ENCODE measurements at places on chromosomes 5 and 9. TPM values are rescaled to one million over a fixed set of nuclear protein-coding genes. Genes with fewer than 3 reads are reported as not detected.

CCL28 gene
- total RNA-seq, result 11.6 TPM

TCERG1 gene
- total RNA-seq, result 103 TPM

ACTBL2 gene
- total RNA-seq, result not detected

PCDHB15 gene
- not detected for total RNA-seq

C5orf15 gene
- 25.7 TPM for total RNA-seq

DNA sequence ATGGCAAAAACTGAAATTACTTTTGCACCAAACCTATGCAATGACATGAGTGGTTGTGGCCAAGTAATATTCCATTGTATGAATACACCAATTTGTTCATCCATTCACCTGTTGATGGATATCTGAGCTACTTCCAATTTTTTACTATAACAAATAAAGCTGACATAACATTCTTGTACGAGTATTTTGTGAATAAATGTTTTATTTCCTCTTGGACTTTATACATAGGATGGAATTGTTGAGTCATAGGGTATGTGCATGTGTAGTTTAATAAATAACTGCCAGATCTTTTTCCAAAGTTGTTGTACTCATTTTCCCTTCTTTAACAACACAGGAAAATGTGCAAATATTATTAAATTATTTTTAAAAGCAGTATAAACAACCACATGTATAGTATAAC lies 146.1 kb upstream of the ZNF462 start:
- no peak overlapping the region for H3K27ac ChIP-seq
- no peak overlapping the region for H3K4me3 ChIP-seq
- no peaks in the 10 kb centered on the region for H3K27me3 ChIP-seq
- DNase-seq, result no peak

DNA sequence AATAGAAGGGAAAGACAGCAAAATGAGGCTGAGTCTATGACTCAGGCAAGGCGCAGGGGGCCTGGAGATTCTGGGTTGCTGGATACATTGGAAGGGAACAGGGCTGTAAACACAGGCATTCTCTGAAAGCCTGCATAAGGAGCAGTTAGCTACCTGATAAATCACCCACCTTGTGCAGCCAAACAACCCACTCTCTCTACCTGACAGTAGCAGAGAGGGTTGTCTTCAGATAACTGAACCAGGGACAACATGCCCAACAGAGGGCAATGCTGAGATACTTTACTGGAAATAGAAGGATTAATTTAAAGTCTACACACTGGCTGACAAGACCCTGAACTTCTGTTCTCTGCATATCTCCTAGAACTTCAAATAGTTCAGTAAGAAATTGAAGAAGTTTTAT lies 161.6 kb downstream of the KCTD16 start:
- no peaks in the 10 kb centered on the region for H3K36me3 ChIP-seq
- DNase-seq, result no peak
- H3K27me3 ChIP-seq, result no peaks in the 10 kb centered on the region
- H3K4me1 ChIP-seq, result no peaks in the 10 kb centered on the region
- H3K4me3 ChIP-seq, result no peak overlapping the region

- no peak for DNase-seq
- H3K27me3 ChIP-seq, result no peaks in the 10 kb centered on the region
- no peak overlapping the region for H3K4me3 ChIP-seq
- no peaks in the 10 kb centered on the region for H3K4me1 ChIP-seq
- H3K27ac ChIP-seq, result no peak overlapping the region
Measured at GRCh38 chr5:2685651-2686272, 65.7 kb downstream of the IRX2 start.

DNA sequence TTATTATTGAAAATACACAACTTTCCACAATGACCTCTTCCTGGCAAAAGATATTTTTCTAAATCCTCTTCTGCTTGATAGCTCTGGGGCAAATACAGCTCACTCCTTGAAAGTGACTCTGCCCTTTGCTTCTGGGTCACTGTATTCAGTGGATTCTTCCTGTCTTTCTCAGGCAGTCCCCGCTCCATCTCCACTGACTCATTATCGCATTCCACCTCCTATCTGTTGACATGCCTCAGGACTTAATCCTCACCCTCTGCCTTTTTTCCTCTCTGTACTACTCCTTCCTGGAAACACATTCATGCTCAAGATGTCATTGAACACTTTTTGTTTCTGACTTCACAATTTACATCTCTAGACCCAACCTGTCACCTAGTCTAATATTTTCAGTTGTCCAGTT lies 8.4 kb upstream of the RGS7BP start:
- H3K36me3 ChIP-seq, result no peaks in the 10 kb centered on the region
- no peak for DNase-seq
- no peak overlapping the region for H3K27ac ChIP-seq
- no peaks in the 10 kb centered on the region for H3K4me1 ChIP-seq

GPR151 gene
- total RNA-seq, result not detected

LCN1 gene
- not detected for total RNA-seq

PCDH12 gene
- total RNA-seq, result 0.12 TPM

- no peaks in the 10 kb centered on the region for H3K27me3 ChIP-seq
- no peaks in the 10 kb centered on the region for H3K36me3 ChIP-seq
- no peak overlapping the region for H3K27ac ChIP-seq
- H3K4me1 ChIP-seq, result no peaks in the 10 kb centered on the region
Measured at GRCh38 chr5:112034421-112034979, 277.5 kb upstream of the NREP start.

GRCh38 chr9:123542435-123543225 lies 186.6 kb downstream of the CRB2 start:
- no peak overlapping the region for H3K27ac ChIP-seq
- no peak for DNase-seq
- peaks cover 2% of the 10 kb centered on the region for H3K27me3 ChIP-seq
- no peaks in the 10 kb centered on the region for H3K36me3 ChIP-seq

DNA sequence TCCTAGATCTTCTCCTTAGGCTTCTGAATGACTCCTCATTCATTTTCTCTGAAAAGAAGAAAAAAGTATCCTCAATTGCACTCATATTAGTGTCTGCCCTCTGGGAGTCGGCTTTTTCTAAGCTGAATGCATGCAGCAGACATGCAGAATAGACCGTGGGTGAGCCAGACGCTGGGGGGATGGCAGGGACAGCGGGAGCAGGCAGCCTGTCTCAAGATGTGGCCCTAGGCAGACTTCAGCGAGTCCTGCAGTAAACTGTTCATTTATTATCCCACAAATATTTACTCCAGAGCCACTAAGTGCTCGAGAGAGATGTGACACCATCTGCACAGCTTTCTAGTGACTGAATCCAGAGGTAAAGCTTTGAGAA lies 164.9 kb upstream of the RAI14 start:
- DNase-seq, result no peak
- H3K4me3 ChIP-seq, result no peak overlapping the region
- H3K36me3 ChIP-seq, result no peaks in the 10 kb centered on the region
- peaks cover under 1% of the 10 kb centered on the region for H3K4me1 ChIP-seq

FNIP1 gene
- 30.3 TPM for total RNA-seq

AJM1 gene
- 3.9 TPM for total RNA-seq

MLLT3 gene
- 55.9 TPM for total RNA-seq

DNA sequence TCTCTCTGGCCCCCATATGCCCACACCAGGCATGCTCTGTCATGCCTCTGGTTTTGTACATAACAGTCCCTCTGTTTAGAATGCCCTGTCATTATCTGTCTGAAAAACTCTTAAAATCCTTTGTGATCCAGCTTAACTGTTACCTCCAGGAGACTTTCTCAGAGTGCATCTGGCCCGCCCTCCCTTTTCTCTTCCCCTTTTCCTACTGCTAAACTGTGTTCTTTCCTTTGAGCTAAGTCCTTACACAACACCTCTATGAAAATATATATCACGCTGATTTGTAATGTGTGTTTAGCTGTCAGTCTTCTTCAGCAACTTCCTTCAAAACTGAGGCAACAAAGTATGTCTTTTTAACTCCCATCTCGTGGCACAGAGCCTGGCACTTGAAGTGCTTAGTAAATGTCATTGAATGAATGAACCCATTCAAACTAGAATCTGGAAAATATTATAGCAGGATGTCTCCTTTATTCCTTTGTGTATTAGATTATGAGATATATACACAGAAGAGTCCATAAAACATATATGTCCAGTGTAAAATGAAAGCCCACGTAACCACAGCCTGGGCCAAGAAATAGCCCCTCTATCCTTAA lies 166.2 kb upstream of the KLF9 start:
- no peaks in the 10 kb centered on the region for H3K4me1 ChIP-seq
- H3K36me3 ChIP-seq, result no peaks in the 10 kb centered on the region
- no peak overlapping the region for H3K4me3 ChIP-seq
- no peak overlapping the region for H3K27ac ChIP-seq
- no peak for DNase-seq

ZMYND19 gene
- 46.0 TPM for total RNA-seq

DNA sequence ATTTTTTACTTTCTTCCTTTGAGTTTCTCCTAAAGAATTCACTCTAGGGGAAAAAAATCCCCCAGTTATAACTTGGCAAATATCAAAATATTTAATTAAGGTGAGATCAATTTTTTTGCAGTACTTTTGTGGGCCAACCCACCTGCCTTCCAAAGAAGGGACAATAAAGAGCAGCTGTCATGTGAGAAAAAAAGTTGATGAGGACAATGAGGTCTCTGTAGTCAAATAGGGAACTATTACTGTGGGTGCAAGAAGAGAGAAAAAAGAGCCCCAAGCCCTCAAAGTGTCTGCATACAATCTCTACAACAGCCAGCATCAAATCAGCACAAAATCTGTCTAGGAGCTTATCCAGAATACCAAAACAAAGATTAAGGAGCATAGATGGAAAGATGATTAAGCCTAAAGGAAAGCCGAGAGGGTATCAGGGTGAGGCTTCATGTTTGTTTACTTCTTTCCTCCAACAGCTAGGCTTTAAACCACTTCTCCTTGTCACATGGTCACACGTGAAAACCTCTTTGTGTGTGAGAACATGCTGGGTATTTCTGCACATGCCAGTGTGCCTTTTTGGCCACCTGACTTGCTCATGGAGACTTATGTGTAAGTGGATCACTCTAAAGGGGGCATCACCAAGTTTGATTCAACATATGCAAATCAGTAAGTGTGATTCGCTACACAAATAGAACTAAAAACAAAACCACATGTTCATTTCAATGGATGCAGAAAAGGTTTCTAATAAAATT lies 19.2 kb upstream of the FYB1 start:
- peaks cover 19% of the 10 kb centered on the region for H3K36me3 ChIP-seq
- no peak overlapping the region for H3K27ac ChIP-seq
- no peak for DNase-seq
- no peaks in the 10 kb centered on the region for H3K27me3 ChIP-seq
- H3K4me3 ChIP-seq, result no peak overlapping the region
- H3K4me1 ChIP-seq, result peaks cover 8% of the 10 kb centered on the region

SPAG8 gene
- total RNA-seq, result 1.4 TPM

ADAMTSL1 gene
- not detected for total RNA-seq

- peaks cover 65% of the 10 kb centered on the region for H3K4me1 ChIP-seq
- H3K27me3 ChIP-seq, result no peaks in the 10 kb centered on the region
- H3K27ac ChIP-seq, result peak overlapping the region; percentile 86
- no peak for DNase-seq
- peaks cover 4% of the 10 kb centered on the region for H3K36me3 ChIP-seq
- peak overlapping the region; percentile 24 for H3K4me3 ChIP-seq
Measured at GRCh38 chr5:96871027-96871399, 5.3 kb upstream of the ERAP2 start.

GRCh38 chr5:37931541-37931940 lies 91.7 kb upstream of the GDNF start:
- no peak overlapping the region for H3K4me3 ChIP-seq
- peaks cover 4% of the 10 kb centered on the region for H3K27me3 ChIP-seq
- H3K4me1 ChIP-seq, result no peaks in the 10 kb centered on the region
- H3K27ac ChIP-seq, result no peak overlapping the region
- no peaks in the 10 kb centered on the region for H3K36me3 ChIP-seq

P4HA2 gene
- 19.4 TPM for total RNA-seq

DNA sequence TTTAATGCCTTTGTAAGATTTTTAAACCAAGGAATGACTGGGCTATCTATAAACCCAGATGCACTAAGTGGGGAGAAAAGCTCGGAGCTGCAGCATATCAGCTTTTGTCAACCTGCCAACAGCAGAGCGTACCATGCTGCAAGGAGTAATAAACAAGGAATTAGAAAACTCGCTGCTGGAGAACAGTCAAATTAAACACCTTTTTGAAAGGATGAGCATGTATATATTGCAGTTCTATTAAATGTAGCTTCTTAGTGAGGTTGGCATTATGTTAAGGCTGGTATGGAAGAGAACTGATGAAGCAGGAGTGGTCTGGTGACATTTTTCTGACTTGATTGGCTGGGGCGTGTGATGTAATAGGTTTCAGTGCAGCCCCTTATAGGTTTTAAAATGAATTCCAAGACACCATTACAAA lies 74.7 kb downstream of the PIK3R1 start:
- H3K36me3 ChIP-seq, result peaks cover 50% of the 10 kb centered on the region
- DNase-seq, result no peak
- peaks cover 67% of the 10 kb centered on the region for H3K4me1 ChIP-seq
- no peak overlapping the region for H3K4me3 ChIP-seq
- H3K27me3 ChIP-seq, result no peaks in the 10 kb centered on the region

Measured in activated CD8-positive, alpha-beta memory T cell treated with anti-CD3 and anti-CD28 coated beads, Interleukin-2, amount 10 ng/mL, durations not matched to agents 7 days and 5 days (primary cell).